ENCODE measurements at places on chromosomes 12 and 14.

GRCh38 chr14:51457843-51458562, 193.7 kb upstream of the FRMD6 start:
- no peak for DNase-seq

- DNase-seq: no peak
Measured at GRCh38 chr14:29016050-29016900, 249.7 kb downstream of the FOXG1 start.

DNA sequence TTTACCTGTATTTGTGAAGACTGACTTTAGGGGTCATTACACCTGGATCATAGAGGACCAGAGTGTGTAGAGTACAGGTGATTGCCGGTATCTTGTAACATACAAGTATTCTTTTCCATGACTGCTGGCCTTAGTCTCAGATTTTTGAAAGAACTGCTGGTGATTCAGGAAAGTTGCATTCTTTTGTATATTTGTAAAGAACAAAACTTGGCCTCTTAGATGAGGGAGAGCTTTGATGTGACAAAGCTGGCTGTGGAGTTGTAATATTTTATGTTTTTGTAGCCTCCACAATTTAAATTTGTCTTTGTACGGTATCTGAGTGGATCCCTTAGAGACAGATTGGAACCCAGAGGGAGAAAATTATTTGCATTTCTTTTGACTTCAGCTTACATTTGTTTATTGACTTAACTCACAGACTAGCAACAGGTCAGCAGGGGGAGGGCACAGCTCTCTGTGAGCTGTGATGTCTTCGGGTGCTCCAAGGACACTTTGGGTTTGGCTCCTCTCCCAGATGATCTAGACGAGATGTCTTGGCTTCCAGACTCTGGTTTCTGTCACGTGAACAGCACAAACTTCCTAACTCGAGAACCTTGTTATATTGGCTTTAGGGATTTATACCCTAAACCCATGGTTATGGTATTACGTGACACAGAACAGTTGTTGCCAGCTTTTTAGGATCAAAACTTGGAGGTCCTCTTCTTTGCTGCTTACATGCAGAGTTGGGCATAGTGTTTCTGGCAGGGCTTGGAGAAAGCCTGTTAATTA, 65.9 kb downstream of the DAAM1 start:
- no peak for DNase-seq

DNA sequence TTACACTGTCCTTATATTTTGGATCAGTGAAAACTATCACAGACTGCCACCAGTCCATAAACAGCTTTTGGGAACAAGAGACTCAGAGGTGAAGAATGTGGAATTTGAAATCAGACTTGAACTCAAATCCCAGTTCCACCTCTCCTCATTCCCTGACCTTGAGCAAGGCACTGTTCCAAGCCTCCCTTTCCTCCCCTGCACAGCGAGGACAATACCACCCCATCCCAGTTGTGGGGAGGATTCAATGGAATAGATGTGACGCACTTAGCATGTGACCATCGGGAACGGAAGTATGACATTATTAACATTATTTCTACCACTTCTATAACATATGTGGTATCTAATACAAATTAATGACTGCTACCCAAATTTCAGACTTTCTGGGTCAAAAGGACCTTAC, 63.5 kb downstream of the DPF3 start:
- no peak for DNase-seq

GRCh38 chr14:73896521-73896920, 9.9 kb downstream of the ZNF410 start:
- DNase-seq: no peak

DNA sequence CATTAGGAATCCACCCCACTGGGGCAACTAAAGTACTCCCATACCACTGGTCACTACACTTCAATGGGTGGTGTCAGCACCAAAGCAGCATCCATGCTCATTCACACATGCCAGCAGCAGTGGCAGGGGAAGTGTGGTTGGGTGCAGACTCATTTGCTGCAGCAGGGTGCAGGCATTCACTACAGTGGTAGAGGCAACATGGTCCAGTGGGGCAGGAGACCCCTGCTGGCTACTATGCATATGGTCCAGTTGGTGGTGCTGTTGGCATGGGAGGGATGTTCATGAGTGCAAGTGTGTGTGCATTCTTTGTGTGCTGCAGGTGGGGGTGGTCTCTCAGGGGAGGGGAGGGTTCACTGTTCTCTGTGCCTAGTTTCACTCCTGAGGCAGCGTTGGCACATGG, 908.4 kb upstream of the NOVA1 start:
- DNase-seq: no peak

DNA sequence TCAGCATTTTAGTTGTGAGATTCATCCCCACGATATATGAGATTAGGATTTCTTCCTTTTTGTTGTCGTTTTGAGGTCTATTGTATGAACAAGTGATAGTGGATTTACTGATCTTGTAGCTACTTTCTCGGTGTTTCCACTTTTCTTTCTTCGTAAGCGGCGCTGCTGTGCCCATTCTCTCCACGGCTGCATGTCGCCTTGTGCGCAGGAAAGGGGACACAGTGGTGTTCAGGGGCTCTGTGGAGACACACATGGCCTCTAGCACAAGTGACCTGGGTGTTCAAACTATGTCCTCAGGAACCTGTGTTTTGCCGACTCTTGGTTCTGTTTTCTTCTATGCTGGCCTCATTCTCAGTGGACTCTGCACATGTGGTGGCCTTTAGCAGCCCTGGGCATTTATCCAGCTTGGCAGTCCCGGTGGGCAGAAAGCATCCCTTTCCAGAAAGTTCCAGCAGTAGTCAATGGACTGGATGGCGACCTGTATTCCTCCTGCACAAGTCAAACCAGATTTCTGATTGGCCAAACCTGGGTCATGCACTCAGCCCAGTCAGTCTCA, 18.7 kb downstream of the CKAP4 start:
- DNase-seq: no peak
